ENCODE measurements at places on chromosomes 4 and X.

DNA sequence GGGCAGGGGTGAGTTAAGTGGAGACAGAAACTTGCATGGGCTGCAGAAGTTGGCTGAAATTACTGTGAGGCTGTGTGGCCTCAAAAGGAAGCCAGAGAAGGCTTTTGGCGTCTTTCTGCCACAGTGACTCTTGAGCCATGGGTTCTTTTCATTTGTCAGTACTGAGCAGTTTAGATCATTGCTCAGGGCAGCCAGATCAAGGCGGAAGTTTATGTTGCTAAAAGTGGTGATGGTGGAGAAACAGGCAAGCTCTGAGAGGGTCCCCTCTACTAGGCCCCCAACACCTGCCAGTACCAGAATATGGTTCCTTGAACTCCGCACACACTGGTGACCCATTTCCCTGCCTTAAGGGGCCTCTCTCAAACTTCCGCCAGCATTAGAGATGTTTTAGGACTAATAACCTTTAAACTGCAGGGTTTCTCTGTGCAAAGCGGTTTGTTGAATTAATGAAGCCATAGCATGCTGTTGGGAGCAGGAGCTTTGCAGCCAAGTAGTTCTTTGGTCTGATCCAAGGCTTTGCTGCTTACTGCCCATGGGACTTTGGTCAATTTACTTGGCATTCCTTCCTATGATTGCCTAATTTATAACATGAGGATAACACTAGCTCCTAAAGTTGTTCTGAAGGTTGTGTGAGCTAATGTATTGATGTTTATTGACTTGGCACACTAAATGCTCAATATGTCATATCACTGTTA is 34.5 kb downstream of the RNF175 start:
- no peaks in the 10 kb centered on the region for H3K36me3 ChIP-seq
- no peak for DNase-seq
- no peak overlapping the region for H3K27ac ChIP-seq
- no peak overlapping the region for H3K4me3 ChIP-seq

DNA sequence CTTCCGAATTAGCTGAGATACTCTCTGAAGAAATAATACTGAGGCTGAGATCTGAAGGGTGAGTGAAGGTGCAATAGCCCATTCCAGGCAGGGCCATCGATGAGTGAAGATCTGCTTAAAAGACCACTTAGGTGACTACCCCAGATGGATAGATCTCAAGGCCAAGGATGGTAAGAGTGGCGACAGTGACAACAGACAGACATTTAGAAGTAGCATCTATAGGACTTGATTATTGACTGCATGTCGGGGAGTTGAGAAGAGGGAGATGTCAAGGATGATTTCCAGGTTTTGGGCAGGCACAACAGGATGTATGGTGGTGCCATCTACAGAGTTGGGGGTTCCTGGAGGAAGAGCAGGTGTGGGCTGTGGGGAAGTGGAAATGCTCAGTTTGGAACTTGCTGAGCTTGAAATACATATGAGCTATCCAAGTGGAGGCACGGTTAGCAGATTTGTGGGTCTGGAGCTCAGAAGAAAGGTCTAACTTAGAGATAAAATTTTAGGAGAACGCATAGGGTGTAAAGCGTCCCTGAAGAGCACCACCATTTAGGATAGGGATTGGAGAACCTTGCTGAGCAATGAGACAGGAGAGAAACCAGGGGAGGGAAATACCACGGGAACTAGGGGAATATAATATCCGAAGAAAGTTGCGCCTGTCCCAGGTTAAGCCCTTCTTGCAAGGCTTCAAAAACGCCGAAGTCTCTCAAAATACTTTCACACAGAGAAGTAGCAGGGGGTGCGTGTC is 688 bp downstream of the UFSP2 start:
- H3K27me3 ChIP-seq: no peaks in the 10 kb centered on the region
- no peak overlapping the region for H3K27ac ChIP-seq
- peak overlapping the region; percentile 96 for H3K4me3 ChIP-seq
- H3K36me3 ChIP-seq: no peaks in the 10 kb centered on the region
- no peak for DNase-seq
- H3K4me1 ChIP-seq: peaks cover 5% of the 10 kb centered on the region

GRCh38 chr4:88705805-88706492 is 8.3 kb upstream of the NAP1L5 start:
- DNase-seq: no peak
- no peak overlapping the region for H3K4me3 ChIP-seq
- no peak overlapping the region for H3K27ac ChIP-seq
- H3K4me1 ChIP-seq: no peaks in the 10 kb centered on the region
- H3K27me3 ChIP-seq: no peaks in the 10 kb centered on the region
- no peaks in the 10 kb centered on the region for H3K36me3 ChIP-seq

DNA sequence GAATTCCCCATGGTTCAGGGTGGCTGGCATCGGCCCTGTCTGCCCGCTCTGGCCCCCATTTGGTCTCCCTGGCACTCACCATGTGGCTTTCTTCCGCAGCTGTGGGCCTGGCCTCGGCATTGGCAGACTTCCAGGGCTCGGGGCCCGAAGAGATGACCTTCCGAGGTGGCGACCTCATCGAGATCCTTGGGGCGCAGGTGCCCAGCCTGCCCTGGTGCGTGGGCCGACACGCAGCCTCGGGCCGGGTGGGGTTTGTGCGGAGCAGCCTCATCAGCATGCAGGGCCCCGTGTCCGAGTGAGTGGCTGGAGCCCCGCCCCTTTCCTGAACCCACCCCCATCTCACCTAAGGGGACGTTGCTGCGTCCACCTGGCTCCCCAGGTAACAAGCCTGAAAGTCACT is 20.1 kb downstream of the SH3TC1 start:
- H3K27ac ChIP-seq: no peak overlapping the region
- no peak for DNase-seq
- no peak overlapping the region for H3K4me3 ChIP-seq
- H3K4me1 ChIP-seq: no peaks in the 10 kb centered on the region
- H3K27me3 ChIP-seq: no peaks in the 10 kb centered on the region

DNA sequence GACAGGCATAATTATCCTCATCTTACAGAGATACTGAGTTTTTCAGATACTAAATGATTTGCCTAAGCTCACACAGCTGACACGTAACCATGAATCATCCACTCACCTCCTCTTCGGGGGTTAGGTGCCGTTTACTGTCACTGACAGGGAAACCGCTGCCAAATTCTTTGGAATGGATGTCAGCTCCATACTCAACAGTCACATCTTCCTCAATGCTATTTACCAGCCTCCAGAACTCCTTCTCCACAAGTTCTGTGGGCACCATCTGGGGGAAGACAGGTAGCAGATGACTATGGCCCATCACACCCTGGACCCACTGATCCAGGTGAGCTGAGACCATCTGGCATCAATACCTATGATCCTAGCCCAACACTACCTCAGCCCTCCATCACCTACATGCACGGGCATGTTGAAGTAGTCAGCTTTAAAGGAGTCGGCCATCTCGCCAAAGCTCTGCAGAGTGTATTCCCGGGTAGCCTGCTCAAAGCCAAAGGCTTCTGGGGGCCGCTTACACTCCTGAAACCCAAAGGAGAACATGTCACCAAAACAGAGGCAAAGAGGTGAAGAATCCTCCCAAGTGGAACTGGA is 13.5 kb downstream of the KDM5C start:
- peaks cover 24% of the 10 kb centered on the region for H3K36me3 ChIP-seq
- no peak for DNase-seq
- H3K4me1 ChIP-seq: no peaks in the 10 kb centered on the region
- no peak overlapping the region for H3K27ac ChIP-seq

- H3K36me3 ChIP-seq: no peaks in the 10 kb centered on the region
- no peaks in the 10 kb centered on the region for H3K27me3 ChIP-seq
These were observed 27.7 kb downstream of the ABCG2 start for GRCh38 chr4:88130544-88131305.

DNA sequence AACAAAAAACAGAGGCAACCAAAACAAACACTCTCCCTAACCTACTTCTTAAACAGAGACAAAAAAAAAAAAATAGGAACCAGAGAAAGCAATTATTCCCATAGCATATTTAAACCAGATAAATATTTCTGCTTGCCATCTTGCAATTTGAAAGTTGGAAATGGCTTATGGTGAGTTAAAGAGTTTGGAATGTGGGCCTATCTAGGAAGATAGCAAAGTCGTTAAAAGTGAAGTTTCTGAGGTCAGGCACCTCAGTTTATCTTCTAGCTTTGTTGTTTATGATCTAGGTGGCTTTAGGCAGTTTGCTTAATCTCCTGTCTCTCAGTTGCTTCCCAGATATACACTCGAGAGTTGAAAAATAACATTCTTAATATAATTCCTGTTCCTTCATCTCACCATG is 284.2 kb downstream of the KCNIP4 start:
- no peaks in the 10 kb centered on the region for H3K36me3 ChIP-seq
- no peak overlapping the region for H3K27ac ChIP-seq
- H3K27me3 ChIP-seq: no peaks in the 10 kb centered on the region
- H3K4me1 ChIP-seq: no peaks in the 10 kb centered on the region
- H3K4me3 ChIP-seq: no peak overlapping the region

GRCh38 chr4:78061939-78062570 is 4.9 kb downstream of the FRAS1 start:
- H3K36me3 ChIP-seq: no peaks in the 10 kb centered on the region
- no peak overlapping the region for H3K4me3 ChIP-seq
- H3K27me3 ChIP-seq: no peaks in the 10 kb centered on the region

DNA sequence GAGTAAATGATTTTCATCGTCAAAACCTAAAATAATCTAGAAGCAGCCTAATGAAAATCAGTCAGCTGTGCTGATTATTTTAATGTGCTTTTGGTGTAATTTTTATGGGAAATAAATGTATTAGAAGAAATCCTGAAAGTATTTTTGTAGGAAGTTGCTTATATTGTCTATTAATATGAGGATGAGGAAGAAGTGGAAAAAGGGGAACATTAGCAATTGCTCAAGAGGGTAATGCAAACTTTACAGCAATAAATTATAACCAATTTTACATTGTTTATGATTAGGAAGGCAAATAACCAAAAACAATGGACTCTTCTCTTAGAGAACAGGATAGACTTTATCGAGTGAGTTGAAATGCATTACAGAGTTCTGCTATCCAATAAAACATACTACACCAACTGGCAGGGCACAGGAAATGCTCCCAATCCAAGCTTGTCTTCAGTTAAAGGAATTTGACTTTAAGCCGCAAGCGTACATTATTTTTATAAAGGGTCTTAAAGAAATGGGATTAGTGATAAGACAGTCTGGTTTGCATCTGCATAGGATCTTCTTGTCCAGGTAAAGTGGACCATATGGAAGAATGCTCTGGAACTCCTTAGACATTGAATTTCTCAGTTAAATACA is 374.8 kb downstream of the PDGFC start:
- no peak overlapping the region for H3K4me3 ChIP-seq
- H3K4me1 ChIP-seq: peaks cover 9% of the 10 kb centered on the region
- no peaks in the 10 kb centered on the region for H3K36me3 ChIP-seq
- no peak overlapping the region for H3K27ac ChIP-seq
- no peaks in the 10 kb centered on the region for H3K27me3 ChIP-seq
- no peak for DNase-seq

DNA sequence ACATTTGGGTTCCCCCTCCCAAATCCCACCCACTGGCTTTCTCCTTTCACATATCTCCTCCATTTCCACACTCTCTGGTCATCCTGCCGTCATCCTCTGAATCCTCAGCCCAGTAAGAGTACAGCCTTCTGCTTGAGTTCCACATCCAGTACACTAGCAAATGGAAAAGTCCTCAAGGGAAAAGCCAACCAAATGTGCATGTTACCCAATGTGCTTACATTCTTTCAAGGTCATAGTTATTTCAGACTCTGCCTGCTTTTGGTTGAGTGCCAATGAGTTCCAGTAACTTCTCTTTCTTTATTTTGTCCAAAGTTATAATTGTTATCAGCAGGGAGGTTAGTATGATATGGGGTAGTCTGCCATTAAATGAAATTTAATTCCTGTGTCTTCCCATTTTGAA is 78.1 kb downstream of the SRPX start:
- no peak for DNase-seq
- H3K4me1 ChIP-seq: no peaks in the 10 kb centered on the region
- H3K36me3 ChIP-seq: no peaks in the 10 kb centered on the region
- H3K27ac ChIP-seq: no peak overlapping the region
- H3K27me3 ChIP-seq: no peaks in the 10 kb centered on the region

- H3K4me1 ChIP-seq: no peaks in the 10 kb centered on the region
- DNase-seq: no peak
- no peak overlapping the region for H3K27ac ChIP-seq
These were observed 22.8 kb downstream of the RAB28 start for GRCh38 chr4:13461191-13461905.

DNA sequence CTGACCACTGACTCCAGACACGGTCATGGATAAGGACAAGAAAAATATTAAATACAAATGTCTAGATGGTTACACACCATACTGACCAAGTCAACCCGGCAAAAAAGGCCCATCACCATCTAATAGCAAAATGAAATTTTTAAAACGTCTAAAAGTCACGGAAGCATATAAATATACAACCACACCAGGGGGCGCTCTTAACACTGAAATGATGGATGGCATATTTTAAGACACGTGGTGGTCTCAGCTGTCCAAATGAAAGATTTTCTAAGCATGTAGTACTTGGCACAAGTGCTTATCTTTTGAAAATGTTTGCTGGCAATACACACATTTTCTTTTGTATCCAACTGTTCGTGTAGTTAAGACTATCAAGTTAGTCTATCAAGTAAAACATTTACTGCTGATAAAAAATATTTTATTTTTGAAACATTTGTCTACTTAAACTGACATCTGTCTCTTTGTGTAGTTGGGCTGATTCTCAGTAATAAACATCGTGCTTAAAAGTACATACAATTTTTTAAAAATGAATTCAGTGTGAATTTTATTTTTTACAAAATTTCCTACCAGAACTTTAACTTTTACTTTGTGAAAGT is 64.6 kb downstream of the COX7B2 start:
- no peaks in the 10 kb centered on the region for H3K27me3 ChIP-seq
- no peak overlapping the region for H3K4me3 ChIP-seq
- DNase-seq: peak; percentile 82
- no peaks in the 10 kb centered on the region for H3K4me1 ChIP-seq

GRCh38 chrX:92231391-92231790 is 452.2 kb downstream of the PCDH11X start:
- DNase-seq: no peak
- H3K4me1 ChIP-seq: no peaks in the 10 kb centered on the region
- H3K36me3 ChIP-seq: no peaks in the 10 kb centered on the region
- no peak overlapping the region for H3K4me3 ChIP-seq
- H3K27ac ChIP-seq: no peak overlapping the region

DNA sequence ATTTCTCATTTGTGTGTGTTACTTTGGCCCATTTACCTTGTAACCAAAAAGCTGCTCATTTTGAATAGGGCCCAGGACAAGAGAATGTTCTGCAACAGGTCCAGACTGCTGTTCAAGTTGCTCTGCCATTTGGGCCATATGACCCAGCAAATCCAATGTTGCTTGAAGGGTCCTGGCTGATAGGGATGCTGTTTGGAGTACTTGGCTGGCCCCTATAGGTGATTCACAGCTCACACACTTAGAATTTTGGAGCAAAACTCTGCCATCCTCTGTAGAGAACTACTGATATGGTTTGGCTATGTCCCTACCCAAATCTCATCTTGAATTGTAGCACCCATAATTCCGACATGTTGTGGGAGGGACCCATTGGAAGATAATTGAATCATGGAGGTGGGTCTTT is 131.5 kb downstream of the AASDH start:
- H3K4me1 ChIP-seq: peaks cover 17% of the 10 kb centered on the region
- H3K27me3 ChIP-seq: no peaks in the 10 kb centered on the region
- H3K4me3 ChIP-seq: no peak overlapping the region
- H3K36me3 ChIP-seq: no peaks in the 10 kb centered on the region
